ENCODE measurements at places on chromosomes 2 and 18.

GRCh38 chr2:190655113-190655512, 6.2 kb downstream of the NAB1 start:
- no peak for DNase-seq

- no peak for DNase-seq
Measured at GRCh38 chr2:239290618-239291474, 110.0 kb downstream of the HDAC4 start.

GRCh38 chr2:165277295-165277694, 38.1 kb downstream of the SCN2A start:
- DNase-seq, result no peak

DNA sequence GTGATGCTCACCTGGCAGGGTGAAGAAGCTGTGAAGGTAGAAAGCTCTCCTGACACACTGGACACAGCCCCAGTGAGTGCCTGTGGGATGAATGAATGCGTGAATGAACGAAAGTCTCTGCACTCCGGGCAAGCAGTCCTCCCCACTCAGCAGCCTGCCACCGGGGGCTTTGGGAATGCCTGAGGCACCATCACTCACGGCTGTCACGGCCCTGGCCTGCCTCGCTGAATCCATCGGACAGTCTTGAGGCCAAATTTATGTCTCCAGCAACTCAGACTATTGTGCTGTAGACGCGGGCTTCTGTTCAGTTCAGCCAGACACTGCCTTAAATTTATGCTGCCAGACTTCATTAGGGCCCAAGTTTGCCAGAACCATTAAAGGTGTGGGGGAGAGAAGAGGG, 62.9 kb upstream of the TEX51 start:
- no peak for DNase-seq

DNA sequence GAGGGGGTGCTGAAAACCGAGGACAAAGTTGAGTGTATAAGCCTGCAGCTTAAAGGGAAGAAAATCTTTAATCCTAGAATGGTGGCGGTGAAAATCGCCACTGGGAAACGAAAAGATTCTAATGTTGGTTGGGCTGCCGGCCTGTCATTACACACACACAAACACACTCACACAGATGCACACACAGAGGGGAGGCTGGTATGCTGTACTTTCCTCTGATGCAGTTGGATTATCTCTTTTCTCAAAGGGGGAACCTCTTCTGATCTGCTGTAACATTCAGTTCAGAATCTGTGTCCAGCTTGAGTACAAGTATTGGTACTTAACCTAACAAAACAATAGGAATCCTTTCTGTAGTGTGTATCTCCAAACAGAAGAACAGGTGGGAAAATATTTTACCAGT, 39.0 kb downstream of the ANXA4 start:
- no peak for DNase-seq

- DNase-seq, result no peak
Measured at GRCh38 chr2:46800218-46800617, 115.4 kb downstream of the MCFD2 start.

DNA sequence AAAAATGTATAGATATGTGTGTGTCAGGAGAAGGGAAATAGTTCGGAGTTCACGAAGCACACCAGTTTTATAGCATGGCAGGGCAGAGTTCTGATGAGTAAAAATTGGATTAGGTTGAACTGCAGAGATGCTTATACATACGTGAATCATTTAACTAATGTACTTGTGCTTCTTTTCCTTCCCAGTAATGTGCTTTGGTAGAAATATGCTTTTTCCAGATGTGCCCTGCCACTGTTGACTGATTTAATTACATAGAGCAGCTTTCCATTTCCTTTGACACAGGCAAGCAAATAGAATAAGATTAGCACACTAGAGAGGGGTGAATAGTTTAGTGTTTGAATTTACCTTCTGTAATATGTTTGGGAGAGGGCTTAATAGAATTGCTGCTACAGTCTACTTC, 28.9 kb upstream of the ARMC9 start:
- no peak for DNase-seq

GRCh38 chr18:22741318-22741717, 191.8 kb upstream of the RBBP8 start:
- no peak for DNase-seq

- no peak for DNase-seq
Measured at GRCh38 chr2:136796339-136796738, 31.0 kb downstream of the THSD7B start.

GRCh38 chr2:17470855-17471641, 47.2 kb downstream of the RAD51AP2 start:
- DNase-seq, result no peak

DNA sequence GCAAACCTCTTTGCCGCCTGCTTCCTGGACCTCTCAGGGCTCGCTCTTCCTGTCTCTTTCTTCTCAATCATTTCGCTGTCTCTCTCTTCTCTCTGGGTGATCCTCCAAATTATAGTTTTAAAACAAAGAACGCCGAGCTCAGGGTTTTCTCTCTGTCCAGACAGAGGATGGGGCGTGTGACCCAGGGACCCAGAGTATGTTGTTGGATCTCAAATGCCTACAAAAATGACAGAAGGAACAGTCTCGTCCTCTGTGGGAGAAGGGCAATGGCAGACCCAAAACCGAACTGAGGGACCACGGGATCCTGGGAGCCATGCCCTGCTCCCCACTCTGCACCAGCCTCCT, 88.5 kb downstream of the EIPR1 start:
- DNase-seq, result no peak

DNA sequence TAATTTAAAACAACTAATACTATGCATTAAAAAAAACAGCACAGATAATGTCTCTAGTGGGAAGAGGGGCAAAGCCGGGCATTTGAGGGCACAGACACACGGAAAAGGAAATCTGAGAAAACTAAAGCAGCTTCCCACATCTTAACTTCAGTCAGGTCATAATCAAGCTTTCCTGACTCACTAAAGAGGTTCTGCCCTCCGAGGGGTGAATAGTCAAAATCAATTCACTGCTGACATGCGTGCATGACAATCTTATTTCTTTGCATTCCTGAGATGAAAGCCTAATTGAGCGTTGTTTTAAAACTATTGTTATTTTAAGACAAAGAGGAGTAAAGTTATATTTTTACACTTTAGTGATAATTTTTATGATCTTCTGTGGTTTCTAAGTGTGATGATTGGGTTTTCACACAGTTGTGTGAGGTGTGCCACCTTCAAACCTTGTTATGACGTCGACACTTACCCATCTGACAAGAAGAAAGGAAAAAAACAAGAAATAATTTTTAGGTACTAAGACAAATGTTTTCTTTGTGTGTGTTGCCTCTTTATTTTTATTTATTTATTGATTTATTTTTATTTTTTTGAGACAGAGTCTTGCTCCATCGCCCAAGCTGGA, 90.9 kb downstream of the GATA6 start:
- no peak for DNase-seq

DNA sequence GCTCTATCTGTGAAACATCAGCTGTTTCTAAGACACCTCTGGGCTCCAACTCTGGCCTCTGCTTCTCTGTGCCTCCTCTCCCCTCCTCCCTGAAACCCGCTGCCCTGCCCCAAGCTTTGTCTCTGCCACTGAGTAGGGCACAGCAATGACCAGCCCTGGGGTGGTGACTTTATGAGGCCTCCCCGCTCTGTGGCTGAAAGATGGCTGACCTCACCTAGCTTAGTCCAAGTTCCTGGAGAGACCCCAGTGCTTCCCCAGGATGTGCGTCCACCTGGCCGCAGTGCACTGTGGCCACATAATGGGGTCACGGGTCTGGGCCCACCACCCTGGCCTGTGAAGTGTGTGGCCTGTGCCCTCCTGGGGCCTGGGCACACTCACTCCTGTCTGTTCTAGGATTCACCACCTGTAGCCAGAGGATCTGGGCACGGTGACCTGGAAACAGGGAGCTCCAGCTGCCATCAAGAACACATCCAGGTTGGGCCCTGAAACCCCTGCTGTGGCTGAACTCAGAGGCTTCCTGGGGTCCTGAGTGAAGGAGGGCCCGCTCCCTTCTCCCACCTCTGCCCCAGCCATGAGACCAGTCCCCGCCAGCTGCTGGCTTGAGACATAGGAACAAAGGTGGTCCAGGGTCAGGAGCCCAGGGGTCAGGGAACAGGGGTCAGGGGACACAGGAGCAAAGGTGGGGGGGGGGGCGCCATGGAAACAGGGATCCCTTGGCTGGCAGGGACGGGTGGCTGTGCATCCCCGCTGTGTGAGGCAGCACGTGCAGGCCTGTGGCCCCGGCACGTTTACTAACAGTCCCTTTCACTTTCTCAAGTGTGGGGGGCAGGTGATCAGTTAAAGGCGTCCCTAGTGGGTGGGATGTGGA, 29.3 kb upstream of the OTOS start:
- DNase-seq, result no peak

DNA sequence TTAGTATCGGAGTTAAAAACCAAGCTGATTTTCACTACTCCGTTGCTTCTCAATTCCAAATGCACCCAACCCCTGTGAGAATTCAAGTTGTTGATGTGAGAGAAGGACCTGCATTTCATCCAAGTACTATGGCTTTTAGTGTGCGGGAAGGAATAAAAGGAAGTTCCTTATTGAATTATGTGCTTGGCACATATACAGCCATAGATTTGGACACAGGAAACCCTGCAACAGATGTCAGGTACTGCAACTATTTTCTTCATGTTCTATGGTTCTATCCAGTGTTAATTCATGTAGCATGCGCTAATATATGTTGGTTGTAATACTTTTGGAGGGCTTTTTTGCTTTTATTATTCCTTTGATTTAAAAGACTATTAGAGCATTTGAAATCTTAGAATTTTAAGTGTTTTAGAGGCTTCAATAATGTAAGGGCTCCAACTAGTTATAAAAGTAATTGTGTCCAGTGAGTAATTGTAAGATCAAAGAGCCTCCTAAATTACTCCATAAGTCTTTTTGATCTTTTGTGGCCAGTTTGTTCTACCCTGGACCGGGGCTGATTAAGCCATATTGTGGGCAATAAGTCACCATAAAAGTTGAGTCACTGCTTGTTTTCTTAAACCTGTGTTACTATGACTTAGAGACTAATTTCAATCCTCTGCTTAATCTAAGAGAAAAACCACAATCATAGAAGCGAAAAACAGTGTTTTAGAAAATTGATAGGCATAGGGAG, 22.9 kb downstream of the DSG4 start:
- DNase-seq, result no peak

DNA sequence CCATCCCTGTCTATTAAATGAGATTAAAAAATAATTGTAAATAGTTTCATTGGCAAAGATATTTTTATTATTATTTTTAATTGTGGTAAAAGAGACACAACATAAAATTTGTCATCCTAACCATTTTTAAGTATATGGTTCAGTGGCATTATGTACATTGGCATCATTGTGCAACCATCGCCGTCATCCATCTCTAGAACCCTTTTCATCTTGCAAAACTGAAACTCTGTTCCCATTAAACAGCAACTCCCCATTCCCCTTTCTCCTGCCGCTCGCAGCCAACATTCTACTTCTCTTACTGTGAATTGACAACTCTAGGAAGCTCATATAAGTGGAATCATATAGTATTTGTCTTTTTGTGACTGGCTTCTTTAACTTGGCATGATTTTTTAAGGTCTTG, 25.3 kb downstream of the LAMA3 start:
- no peak for DNase-seq

GRCh38 chr2:231932711-231932970, 6.4 kb upstream of the NPPC start:
- DNase-seq, result no peak

GRCh38 chr2:207284556-207285472, 119.1 kb upstream of the KLF7 start:
- DNase-seq, result no peak

DNA sequence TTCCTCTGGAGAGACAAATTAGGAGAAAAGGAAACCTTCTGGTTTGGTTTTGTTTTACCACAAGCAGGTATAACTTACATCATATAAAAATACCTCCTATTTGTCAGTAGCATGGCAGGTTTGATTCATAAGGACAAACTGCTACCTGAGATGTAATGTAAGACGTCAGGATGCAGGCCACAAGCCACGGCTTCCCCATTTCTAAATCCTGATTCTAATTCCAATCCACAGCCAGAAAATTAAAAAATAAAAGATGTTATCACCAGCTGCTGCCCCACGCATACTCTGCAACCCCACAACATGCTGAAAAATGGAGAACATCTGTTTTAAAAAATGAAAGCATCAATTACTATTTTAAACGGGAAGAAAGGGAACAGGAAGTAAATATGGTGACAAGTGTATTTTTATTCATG, 197.6 kb downstream of the BCL11A start:
- DNase-seq, result no peak

- peak; percentile 65 for DNase-seq
Measured at GRCh38 chr18:13302457-13303225, 84.1 kb downstream of the LDLRAD4 start.

DNA sequence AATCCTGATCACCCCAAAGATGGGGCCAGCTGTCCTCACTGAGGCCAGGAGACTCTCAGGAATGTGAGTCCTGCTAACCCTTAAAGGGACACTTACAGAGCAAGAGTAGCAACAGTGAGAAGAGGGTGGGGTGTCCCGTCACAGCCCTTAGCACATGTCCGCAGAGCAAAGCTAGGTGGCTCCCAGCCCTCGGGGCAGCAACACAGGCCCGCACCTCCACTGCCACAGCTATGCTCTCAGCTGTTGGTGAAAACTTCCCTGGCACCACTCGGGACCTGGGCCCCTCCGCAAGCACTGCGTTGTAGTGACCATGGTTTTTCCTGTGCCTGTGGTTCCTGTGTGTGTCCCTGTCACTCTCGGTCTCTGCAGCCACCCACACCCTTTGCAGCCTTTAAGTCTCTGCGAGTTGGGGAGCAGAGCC, 76.4 kb upstream of the UXS1 start:
- DNase-seq, result no peak

- no peak for DNase-seq
Measured at GRCh38 chr2:201413143-201413542, 38.1 kb downstream of the TRAK2 start.

DNA sequence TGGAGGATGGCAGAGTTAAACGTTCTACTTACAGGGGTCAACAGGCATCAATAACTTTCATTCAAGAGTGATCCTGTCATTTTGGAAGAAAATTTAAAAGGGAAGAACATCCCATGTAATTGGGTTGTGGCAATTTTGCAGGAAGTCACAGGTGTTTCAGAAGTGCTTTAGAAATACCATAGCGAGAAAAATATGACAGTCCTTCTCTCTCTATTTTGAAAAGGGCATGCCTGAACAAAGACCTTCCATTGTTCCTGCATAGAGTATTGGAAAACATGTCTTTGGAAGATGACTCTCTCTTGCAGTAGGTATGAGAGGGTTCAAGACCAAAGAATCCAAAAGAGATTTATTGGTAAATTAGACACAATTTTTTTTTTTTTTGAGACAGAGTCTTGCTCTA, 81.8 kb upstream of the SERTAD2 start:
- no peak for DNase-seq

DNA sequence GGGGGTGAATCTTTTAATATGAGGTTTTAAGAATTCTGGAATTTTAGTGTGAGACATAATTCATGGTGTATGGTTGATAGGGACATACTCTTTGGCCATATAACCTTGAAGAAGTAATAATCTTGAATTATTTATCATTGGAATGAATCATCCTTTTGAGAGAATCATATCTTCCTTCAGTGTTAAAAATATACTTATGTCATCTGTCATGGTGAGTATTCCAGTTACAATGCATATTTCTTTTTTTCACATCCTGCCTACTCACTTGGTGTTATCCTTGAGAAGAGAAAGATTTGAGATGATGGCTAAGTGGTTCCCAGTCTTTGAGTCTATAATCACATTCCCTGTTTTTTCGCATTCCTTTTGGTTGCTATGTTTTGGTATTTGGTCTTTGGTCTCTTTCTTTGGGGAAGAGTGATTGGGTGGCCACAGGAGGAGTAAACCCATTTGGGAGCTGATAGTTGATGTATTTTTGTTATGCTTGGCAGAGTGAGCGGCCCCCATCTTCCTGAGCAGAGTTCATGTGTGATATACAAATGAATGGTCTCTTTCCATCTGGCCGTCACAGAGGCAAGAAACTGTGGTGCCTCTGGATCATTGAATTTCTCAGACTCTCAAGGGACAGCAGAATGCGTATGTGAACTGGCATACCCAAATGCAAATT, 21.6 kb downstream of the ASAP2 start:
- DNase-seq, result no peak
